ENCODE measurements at places on chromosomes 3 and 15.
A peak's percentile ranks its signal among the peaks of the same experiment; 100 is the strongest.

- no peak for DNase-seq
Observed at GRCh38 chr3:142237891-142238290, 12.5 kb upstream of the GK5 start.

- no peak for DNase-seq
Observed at GRCh38 chr15:66625974-66626373, 60.2 kb upstream of the LCTL start.

DNA sequence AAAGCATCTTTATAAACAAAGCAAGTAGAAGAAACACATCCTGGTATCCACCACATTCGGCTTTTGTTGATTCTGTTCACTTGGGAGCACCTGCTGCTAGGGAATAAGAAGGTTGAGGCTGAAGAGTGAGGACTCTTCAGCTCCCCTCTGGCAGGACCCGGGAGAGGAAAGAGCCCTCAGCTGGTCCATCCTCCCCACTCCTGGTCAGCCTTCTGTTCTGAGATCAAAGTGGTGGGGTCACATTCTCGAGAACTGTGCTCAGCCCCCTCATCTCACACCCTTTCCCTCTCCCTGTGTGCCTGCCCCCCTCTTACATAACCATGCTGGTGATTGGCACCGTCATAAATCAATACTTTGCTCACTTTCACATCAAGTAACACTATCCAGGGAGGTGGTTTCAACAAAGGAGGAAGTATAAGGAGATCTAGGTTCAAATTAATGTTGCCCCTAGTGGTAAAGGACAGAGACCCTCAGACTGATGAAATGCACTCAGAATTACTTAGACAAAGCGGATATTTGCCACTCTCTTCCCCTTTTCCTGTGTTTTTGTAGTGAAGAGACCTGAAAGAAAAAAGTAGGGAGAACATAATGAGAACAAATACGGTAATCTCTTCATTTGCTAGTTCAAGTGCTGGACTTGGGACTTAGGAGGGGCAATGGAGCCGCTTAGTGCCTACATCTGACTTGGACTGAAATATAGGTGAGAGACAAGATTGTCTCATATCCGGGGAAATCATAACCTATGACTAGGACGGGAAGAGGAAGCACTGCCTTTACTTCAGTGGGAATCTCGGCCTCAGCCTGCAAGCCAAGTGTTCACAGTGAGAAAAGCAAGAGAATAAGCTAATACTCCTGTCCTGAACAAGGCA lies at the start of gene NR1I2:
TSS of gene NR1I2 (plus strand) at position 772 of the 869 bp plus-strand sequence.
- DNase-seq: no peak

DNA sequence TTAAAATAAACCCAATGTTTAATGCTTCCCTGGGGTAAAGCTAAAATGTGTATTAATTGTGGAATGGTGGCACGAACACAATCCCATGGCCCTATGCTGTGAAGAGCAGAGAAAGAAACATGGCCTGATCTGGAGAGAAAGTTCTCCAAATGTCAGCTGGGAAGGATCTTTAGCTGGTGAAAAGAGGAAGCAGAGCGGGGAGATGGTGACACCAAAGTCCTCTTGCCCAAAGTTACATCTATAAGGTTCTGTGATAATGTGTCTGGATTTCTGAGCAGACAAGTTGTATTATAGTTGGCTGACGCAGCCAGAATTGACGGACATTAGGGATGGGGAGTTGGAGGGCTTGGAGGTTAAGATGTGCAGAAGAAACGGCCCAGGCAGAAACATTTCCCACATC lies 196.2 kb downstream of the CHST2 start:
- DNase-seq: no peak

DNA sequence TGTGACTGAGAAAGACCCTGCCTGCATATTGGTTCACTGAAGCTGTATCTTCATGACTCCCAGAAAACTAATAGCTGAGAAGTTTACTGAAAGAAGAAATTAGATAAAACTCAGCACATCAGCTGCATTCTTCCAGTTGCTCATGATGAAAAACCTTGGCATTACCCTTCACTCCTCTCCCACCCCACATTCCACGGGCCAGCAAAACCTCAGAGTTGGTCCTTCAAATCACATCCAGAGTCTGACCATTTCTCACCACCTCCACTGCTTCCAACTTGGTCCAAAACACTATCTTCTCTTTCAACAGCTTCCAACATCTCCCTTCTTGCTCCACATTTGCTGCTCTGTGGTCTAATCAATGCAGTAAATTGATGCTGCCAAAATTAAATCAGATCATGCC lies 97.1 kb downstream of the CD47 start:
- DNase-seq: peak; percentile 74

GRCh38 chr15:20341901-20342600 lies 199.5 kb downstream of the GOLGA6L6 start:
- DNase-seq: peak; percentile 65

DNA sequence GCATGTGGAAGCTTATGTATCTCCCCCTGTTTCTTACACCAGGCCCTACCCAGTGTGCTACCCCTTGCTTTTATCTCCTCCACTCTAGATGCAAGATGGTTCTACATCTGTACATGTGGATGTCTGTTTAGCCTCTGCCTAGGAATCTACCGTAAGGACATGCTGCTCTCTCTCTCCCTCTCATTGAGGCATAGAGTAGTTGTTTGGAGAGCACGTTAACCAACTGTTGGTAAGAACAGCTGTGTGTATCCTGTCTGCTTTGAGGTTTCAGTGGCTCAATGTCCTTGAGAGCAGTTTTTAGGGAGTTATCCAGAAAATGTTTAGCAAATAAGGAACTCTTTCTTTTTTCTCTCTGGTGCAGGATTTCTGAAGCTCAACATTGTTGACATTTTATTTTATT lies 152.8 kb downstream of the DNAJB8 start:
- no peak for DNase-seq

DNA sequence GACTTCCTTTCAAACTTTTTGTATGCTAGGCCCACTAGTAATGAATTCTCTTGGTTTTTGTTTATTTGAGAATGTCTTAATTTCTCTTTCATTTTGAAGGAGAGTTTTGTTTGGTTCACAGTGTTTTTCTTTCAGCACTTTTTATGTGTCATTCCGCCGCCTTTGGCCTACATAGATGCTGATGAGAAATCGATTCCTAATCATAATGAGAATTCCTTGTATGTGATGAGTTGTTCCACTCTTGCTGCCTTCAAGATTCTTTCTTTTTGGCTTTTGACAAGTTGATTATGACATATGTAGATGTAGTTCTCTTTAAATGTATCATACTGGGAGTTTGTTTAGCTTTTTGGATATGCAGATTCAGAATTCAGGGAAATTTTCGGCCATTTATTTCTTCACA lies 35.5 kb downstream of the CERS3 start:
- DNase-seq: no peak

GRCh38 chr3:191368755-191369615 lies 38.7 kb upstream of the UTS2B start:
- no peak for DNase-seq

DNA sequence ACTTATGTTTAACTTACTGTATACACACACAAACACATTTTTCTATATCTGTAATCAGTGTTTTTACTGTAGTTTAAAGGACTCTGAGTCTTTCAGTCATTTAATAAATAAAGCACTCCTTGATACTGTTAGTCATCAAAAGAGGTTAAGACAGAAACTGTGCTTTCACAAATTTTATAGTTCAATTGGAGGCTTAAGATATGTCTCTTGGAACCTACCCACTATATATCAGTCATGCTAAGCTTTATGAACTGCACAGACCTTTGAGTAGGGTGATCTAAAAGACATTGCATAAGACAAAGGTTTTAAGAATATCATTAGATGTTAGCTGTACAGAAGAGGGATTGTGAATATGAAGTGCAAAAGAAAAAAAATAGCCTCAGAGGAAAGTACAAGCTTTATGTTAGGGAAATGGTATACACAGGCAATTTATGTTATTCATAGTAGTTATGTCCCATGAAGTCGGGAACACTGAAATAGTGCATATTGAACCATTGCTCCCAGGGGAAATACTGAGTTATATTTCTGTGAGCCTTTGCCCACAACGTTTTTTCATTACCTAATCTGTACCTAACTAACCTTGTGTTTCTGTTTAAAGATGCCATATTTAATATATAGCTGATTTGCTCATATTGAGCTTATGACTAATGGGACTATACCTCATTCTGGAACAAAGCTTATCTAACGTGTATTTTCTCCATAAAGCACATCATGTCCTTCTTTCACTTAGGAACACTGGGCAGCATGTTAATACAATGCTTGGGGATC lies 19.7 kb downstream of the CHMP2B start:
- no peak for DNase-seq

DNA sequence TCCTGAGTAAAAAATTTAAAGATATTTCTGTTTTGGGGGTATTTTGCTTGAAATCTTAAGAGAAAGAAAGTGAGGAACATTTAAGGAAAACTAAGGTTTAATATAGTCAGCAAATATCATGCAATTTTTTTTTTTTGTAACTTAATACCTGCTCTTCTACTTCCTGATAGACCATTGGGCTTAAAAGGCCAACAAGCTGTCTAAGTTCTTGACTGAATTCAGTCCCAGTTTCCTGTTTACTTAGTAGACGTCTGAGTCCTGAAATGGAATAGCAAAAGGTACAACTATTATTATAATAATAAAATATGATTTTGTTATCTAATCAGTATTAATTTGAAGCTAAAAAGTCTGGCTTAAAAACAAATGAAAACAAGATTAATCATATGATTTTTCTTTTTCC lies 37.9 kb downstream of the IQCB1 start:
- no peak for DNase-seq

DNA sequence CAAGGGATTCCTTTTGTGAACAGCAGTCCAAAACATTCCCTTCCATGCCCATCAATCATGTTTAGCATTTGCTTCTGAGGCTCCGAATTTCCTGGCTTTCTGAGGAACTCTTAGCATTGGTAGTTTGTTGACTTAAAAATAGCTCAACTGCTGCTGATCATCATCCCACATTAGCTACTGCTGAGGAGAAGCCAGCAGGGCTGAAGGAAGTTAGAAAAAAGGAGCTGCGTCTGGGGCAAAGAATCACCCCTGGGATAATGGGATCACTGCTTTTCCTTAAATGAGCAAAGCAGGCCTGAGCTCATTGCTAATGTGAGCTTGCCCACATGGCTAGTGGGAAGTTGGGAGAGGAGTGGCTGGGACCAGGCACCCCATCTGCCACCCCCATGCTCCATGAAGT lies 39.8 kb downstream of the CYP19A1 start:
- no peak for DNase-seq

GRCh38 chr3:8492744-8493511 lies 8.7 kb upstream of the LMCD1 start:
- no peak for DNase-seq

All from GM03348 (cell line).